Glutamatergic neuron (in vitro differentiated cells): ENCODE measurements at places on chromosomes 2 and 18. TPM values are rescaled to one million over a fixed set of nuclear protein-coding genes. Genes with fewer than 3 reads are reported as not detected.

Gene GDF7
- not detected for total RNA-seq

GRCh38 chr2:10190737-10191532 lies 68.4 kb downstream of the RRM2 start:
- peaks cover 9% of the 10 kb centered on the region for H3K4me1 ChIP-seq
- peaks cover 5% of the 10 kb centered on the region for H3K36me3 ChIP-seq
- no peak for DNase-seq
- no peak overlapping the region for H3K4me3 ChIP-seq
- H3K27ac ChIP-seq: no peak overlapping the region

DNA sequence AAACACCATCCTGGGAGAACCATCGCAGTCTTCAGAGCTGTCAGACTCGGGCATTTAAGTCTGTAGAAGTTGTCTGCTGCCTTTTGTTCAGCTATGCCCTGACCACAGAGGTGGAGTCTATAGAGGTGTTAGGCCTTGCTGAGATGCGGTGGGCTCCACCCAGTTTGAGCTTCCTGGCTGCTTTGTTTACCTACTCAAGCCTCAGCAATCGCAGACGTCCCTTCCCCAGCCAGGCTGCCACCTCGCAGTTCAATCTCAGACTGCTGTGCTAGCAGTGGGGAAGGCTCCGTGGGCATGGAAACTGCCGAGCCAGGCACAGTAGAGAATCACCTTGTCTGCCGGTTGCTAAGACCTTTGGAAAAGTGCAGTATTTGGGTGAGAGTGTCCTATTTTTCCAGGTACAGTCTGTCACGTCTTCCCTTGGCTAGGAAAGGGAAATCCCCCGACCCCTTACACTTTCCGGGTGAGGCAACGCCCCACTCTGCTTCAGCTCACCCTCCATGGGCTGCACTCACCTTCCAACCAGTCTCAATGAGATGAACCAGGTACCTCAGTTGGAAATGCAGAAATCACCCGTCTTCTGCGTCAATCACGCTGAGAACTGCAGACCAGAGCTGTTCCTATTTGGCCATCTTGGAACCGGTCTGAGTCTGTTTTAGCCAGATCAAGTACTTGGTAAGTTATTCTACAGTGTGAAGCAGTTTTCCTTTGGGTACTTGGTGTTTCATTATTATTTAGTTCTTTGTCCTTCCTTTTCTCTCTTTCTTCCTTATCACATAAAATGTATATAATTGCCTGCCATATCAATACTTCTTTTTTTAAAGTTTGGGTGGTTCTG lies 71.5 kb downstream of the CDC42EP3 start:
- H3K4me1 ChIP-seq: no peaks in the 10 kb centered on the region
- no peak for DNase-seq
- peaks cover 3% of the 10 kb centered on the region for H3K27me3 ChIP-seq
- no peak overlapping the region for H3K4me3 ChIP-seq
- H3K36me3 ChIP-seq: no peaks in the 10 kb centered on the region
- H3K27ac ChIP-seq: no peak overlapping the region

Gene RAB6C
- 0.25 TPM for total RNA-seq

Gene XIRP2
- not detected for total RNA-seq

GRCh38 chr2:100974712-100975520 lies 27.2 kb upstream of the RPL31 start:
- no peak for DNase-seq
- peaks cover 6% of the 10 kb centered on the region for H3K27me3 ChIP-seq
- H3K4me1 ChIP-seq: peaks cover 11% of the 10 kb centered on the region
- no peaks in the 10 kb centered on the region for H3K36me3 ChIP-seq
- H3K27ac ChIP-seq: no peak overlapping the region

Gene TTR
- not detected for total RNA-seq

DNA sequence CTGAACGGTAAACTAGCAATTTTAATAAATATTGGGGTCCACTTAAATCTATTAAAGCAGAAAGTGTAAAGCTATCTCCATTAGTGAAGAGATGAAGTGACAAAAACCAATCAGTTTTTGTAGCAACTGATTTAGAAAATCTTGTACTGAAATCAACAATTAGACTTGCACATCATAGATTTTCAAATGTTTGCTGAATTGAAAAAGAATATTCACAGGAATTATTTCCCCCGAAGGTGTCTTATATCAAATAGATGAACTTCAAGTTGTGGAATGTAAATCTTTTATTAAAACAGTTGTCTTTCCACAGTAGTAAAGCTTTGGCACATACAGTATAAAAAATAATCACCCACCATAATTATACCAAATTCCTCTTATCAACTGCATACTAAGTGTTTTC lies 48.7 kb downstream of the ATIC start:
- no peaks in the 10 kb centered on the region for H3K27me3 ChIP-seq
- no peaks in the 10 kb centered on the region for H3K36me3 ChIP-seq
- no peak overlapping the region for H3K27ac ChIP-seq
- H3K4me3 ChIP-seq: no peak overlapping the region
- no peak for DNase-seq

Gene PPP1CB
- total RNA-seq: 144 TPM

Gene TFCP2L1
- total RNA-seq: 0.07 TPM

DNA sequence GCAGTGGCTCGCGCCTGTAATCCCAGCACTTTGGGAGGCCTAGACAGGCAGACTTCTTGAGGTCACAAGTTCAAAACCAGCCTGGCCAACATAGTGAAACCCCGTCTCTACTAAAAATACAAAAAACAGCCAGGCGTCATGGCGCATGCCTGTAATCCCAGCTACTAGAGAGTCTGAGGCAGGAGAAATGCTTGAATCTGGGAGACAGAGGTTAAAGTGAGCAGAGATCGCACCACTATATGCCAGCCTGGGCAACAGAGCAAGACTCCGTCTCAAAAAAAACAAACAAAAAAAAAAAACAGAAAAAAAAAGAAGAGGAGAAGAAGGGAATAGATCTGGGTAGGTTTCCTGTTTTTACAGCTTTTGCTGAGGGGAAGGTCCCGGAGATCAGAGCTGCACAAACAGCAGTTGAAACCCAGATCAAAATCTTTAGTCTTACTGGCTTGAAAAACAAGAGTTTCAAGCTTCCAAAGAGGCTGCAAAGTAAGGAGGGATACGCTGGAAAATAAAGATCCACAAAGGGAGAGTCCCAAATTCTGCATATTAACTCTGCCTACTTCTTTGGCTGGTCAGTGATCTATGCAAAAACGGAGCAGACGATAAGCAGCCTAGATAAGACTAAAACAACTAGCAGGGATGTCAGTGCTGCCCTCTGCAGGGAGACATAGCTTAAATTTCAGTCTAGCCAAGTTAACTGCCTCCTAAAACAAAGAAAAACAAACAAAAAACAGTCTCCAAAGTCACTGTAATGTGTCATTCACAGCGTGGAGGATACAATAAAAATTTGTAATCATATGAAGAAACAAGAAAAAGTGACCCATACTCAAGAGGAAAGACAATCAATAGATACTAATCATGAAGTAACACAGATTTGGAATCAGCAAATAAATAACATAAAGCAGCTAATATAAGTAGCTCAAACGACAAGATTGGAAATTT lies 74.1 kb downstream of the TLK1 start:
- no peak overlapping the region for H3K4me3 ChIP-seq
- H3K4me1 ChIP-seq: peaks cover 16% of the 10 kb centered on the region
- no peaks in the 10 kb centered on the region for H3K36me3 ChIP-seq
- H3K27ac ChIP-seq: no peak overlapping the region
- no peaks in the 10 kb centered on the region for H3K27me3 ChIP-seq
- DNase-seq: peak; percentile 51

Gene STK25
- total RNA-seq: 347 TPM

- no peak overlapping the region for H3K4me3 ChIP-seq
- H3K4me1 ChIP-seq: peaks cover 42% of the 10 kb centered on the region
- H3K27me3 ChIP-seq: peaks cover 2% of the 10 kb centered on the region
- no peak overlapping the region for H3K27ac ChIP-seq
- DNase-seq: no peak
These were observed 12.1 kb downstream of the FMNL2 start for GRCh38 chr2:152347076-152347475.

DNA sequence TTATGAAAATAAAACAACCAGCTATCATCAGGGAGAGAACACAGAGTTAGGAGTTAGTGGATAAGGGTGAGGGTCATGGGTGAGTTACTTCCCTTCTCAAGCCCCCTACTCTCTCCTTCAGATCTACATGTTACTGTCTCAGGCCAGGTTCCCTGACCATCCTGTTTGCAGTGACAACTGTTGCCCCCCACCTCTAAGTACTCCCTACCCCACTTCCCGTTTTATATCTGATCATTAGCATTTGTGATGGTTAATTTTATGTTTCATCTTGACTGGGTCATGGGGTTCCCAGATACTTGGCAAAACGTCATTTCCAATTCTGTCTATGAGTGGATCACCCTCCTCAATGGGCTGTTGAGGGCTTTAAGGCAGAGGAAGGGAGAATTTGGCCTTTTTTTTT lies 32.8 kb upstream of the ATP8B1 start:
- peaks cover 8% of the 10 kb centered on the region for H3K4me1 ChIP-seq
- no peak overlapping the region for H3K4me3 ChIP-seq
- DNase-seq: no peak
- H3K27ac ChIP-seq: peak overlapping the region; percentile 8
